Activated CD8-positive, alpha-beta T cell treated with anti-CD3 and anti-CD28 coated beads, Interleukin-2, amount 10 ng/mL, durations not matched to agents 7 days and 5 days (primary cell): ENCODE measurements at places on chromosomes 2 and 18.

DNA sequence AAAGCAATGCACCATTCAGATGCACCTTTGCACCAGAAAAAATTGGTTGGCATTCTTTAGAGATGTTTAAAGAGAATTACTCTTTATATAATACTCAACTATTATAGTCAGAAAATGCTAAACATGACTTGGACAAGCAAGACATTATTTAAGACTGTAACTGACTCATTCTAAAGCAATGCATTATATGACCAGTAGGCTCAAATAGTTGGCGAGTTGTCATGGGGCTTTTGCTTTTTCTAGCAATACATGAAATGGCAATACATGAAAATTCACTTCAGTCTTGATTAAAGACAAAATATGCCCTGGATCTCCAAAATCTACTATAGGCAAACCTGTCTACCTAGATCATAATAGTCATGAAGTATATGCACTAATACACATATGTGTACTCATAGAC lies 216.9 kb upstream of the VWC2L start:
- DNase-seq, result no peak

DNA sequence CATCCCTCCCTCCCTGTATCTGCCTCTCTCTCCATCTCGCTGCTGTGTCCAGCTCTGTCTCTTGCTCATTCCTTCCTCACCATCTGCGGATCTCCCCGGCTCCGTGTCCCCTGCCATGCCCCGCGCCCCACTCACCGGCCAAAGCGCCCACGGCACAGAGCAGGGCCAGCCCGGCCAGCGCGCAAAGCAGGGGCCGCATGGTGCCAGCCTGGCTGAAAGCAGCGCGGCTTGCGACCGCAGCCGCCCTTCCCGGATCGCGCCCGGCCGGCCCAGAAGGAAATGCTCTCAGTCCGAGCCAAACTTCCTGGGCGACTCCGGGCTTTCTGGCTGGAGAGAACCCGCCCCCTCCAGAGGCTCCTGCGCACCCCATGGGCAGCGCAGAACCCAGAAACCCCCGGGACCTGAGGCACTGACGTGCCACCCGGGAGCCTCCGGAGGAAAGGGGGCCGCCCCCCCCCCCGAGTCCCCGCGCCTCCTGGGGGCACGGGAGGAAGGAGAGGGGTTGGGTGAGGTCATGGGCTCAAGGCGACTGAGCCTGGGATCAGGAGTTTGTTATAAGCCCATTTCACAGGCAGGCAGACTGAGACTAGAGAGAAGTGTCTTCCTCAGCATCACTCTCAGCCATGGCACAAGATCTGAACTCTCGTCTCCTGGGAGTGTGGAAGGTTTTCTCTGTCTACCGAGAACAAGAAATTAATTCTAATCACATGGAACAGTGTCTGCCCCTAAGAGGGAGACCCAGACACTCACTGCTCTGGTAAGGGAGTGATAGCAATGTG lies 45.2 kb upstream of the RAB6C start:
- no peak for DNase-seq

DNA sequence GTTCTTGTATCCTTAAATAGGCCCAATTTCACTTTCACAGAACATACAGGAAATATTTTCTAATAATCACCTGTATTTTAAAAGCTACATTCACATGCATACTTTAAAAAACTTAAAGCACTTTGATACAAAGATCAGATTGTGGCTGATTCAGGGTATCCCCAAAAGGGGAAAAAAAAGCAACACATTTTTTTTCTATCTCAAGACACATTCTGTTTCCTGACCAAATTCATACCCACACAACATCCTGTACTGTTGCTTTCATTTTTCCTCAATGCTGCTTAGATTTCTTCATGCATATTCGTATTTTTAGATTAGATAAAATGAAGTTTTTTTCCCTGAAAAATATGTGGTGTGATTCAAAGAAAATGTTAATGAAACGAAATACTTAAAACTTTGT lies 122.5 kb downstream of the TMEFF2 start:
- DNase-seq, result no peak

GRCh38 chr2:229223107-229223506 lies 48.0 kb downstream of the PID1 start:
- no peak for DNase-seq

GRCh38 chr2:46448641-46449040 lies 30.7 kb upstream of the TMEM247 start:
- DNase-seq, result no peak

DNA sequence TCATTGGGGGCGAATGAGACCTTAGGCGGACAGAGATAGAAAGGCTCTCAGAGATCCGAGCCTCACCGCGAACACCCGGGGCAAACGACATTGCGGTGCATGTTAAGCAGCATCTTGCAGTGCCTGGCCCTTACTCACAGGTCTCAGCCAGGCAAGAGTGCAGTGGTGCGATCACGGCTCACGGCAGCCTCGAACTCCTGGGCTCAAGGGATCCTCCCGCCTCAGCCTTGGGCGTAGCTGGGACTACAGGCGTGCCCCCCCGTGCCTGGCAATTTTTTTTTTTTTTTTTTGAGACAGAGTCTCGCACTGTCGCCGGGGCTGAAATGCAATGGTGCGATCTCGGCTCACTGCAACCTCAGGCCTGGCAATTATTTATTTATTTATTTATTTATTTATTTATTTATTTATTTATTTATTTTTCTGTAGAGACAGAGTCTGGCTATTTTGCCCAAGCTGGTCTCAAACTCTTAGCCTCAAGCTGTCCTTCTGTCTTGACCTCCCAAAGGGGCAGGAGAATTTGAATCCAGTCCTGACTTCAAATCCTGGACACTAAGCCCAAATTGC lies 1.3 kb downstream of the LAMA3 start:
- no peak for DNase-seq

DNA sequence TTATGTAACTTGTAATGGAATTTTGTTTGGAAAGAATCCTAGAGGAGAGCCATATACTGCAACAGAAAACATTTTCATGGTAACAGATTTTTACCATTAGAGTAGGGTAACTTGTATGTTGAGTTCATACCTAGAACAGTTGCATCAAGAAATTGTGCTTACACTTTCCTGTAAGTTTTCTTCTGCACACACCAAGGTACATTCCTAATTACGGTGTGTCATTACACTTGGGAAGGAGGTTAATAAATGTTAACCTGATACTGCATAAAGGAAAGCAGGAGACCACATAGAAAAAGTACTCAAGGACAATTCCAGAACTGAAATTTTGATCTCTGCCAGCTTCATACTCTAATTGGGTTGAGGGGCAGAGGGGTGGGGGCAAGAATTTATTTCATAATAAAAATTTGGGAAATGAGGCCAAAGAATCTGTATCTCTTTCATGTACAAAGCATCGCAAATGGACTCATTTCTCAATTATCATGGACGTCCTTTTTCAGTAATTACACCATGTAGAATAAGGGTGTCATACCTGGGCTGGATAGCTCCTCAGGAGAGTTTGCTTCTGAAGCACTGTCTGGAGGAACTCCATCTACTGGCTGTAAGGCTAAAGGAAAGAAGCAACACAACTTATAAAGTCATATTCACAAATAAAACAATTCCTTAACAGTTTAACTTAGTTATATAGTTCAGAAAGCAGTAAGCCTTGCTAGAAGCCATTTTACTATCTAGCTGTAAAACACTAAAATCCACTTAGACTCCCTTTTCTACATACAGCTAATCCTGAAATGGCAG lies 82.8 kb upstream of the GRB14 start:
- DNase-seq, result no peak

GRCh38 chr2:118045286-118045685 lies 31.4 kb upstream of the CCDC93 start:
- no peak for DNase-seq

- DNase-seq, result no peak
Observed at GRCh38 chr18:64488698-64489097, 339.8 kb upstream of the LINC00305 start.
